ENCODE measurements at places on chromosomes 16 and 17. TPM values are rescaled to one million over a fixed set of nuclear protein-coding genes. Genes with fewer than 3 reads are reported as not detected.

Gene CEP295NL
- total RNA-seq: 0.31 TPM

Gene TMED6
- not detected for total RNA-seq

Gene KRTAP9-4
- not detected for total RNA-seq

Gene TNP2
- total RNA-seq: not detected

Gene CHST5
- not detected for total RNA-seq

Gene PROCA1
- total RNA-seq: 2.0 TPM

Gene PYDC1
- not detected for total RNA-seq

Gene BORCS6
- total RNA-seq: 7.3 TPM

Gene TRIM16
- 253 TPM for total RNA-seq

Gene EPX
- not detected for total RNA-seq

Gene KRT27
- not detected for total RNA-seq

Gene NPIPA2
- total RNA-seq: 0.97 TPM

Gene RHBDF1
- total RNA-seq: 17.0 TPM

Gene MT1G
- not detected for total RNA-seq

Gene CSNK1D
- 180 TPM for total RNA-seq

All from A549 treated with RU486 at 1 μM for 4 hours (cell line).